ENCODE measurements at places on chromosomes 13 and 19.
A peak's percentile ranks its signal among the peaks of the same experiment; 100 is the strongest.

GRCh38 chr19:42170715-42171114, 38.5 kb upstream of the POU2F2 start:
- DNase-seq, result no peak

DNA sequence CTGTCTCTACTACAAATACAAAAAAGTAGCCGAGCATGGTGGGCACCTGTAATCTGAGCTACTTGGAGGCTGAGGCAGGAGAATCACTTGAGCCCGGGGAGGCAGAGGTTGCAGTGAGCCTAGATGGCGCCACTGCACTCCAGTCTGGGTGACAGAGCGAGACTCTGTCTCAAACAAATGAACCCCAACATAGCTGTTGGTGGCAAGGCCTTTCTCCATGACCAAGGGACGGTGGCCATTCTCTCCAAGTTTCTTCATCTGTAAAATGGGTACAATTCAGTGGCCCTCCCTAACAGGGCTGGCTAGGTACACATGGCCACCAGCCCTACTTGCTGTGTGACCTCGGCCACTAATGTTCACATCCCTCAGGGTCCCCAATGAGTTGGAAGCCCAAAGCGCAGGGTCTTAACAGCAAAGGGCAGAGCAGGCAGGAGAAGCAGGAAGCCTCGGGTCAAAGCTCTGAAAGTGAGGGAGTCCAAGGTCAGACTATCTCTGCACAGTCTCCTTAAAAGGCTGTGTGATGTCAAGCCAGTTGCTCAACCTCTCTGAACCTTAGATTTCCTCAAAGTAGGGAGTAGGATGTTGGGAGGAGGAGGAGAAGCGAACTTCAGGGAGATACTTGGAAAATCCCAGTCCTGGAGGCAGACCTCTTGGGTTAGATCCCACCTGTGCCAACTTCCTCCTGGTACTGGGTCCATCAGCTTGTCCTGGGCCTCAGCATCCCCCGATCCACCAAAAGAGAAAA, 2.7 kb downstream of the JUND start:
- DNase-seq, result no peak

GRCh38 chr19:46014534-46014933, 8.3 kb downstream of the PGLYRP1 start:
- DNase-seq, result no peak

GRCh38 chr13:51999510-51999911, 11.7 kb downstream of the ATP7B start:
- DNase-seq, result no peak

- DNase-seq, result no peak
These were observed 3.7 kb upstream of the FCER2 start for GRCh38 chr19:7705387-7706187.

- DNase-seq, result no peak
These were observed 220.3 kb downstream of the DNAJC15 start for GRCh38 chr13:43243711-43244110.

DNA sequence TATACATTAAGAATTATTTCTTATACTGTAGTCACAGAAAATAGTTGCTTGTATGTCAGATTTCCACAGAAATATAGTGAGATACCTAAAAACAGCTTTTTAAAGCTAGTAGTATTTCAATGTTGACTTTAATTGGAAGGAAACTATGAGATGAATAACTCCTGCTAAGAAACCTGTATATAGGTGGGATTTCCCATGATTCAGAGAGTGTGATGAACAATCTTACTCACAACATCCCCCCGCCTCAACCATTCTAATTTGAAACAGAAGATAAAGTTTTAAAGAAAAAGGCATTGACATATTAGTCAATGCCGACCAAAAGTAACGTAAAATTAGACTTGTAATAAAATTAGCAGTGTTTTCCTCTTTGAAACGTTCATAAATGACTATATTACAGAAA, 1.4 kb upstream of the MIR17HG start:
- no peak for DNase-seq

GRCh38 chr19:2305452-2306280, 2.3 kb downstream of the LINGO3 start:
- no peak for DNase-seq

DNA sequence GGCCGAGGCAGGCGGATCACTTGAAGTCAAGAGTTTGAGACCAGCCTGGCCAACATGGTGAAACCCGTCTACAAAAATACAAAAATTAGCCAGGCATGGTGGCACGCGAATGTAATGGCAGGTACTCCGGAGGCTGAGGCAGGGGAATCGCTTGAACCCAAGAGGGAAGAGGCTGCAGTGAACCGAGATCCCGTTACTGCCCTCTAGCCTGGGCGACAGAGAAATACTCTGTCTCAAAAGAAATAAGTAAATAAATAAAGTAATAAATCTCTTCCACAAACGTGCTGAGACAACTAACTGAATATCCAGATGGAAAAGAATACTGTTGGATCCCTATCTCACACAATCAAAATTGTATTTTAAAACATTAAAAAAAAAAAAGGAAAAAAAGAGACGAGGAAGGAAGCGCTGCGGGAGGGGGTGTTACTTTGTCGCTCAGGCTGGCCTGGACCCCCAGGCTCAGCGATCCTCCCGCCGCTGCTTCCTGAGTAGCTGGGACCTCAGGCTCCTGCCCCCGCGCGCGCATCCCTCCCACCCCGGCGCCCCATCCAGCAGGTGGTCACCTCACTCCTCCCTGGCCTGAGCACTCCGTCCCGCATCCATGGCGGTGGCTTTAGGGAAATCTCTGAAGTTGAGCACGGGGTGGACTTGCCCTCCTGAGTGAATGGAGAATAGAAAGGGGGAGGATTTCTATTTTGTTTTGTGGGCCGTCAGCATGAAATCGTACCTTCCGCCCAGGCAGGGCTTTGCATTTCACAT, 628 bp upstream of the ZNF813 start:
- DNase-seq, result no peak

- peak; percentile 65 for DNase-seq
These were observed 33.0 kb downstream of the LYL1 start for GRCh38 chr19:13069415-13070359.
